Right cardiac atrium (tissue), 5 donors: ENCODE measurements at places on chromosomes 3 and 15. TPM values are rescaled to one million over a fixed set of nuclear protein-coding genes. Genes with fewer than 3 reads are reported as not detected.

GRCh38 chr3:16365491-16366128, 100.6 kb downstream of the OXNAD1 start:
- DNase-seq: no peak

- no peak for DNase-seq
These were observed 26.9 kb downstream of the STOML1 start for GRCh38 chr15:73965094-73965757.

- no peak for DNase-seq
These were observed 263.2 kb downstream of the CNTN3 start for GRCh38 chr3:74351213-74351612.

- DNase-seq: no peak
These were observed 102.2 kb downstream of the DLG1 start for GRCh38 chr3:197196192-197196591.

DNA sequence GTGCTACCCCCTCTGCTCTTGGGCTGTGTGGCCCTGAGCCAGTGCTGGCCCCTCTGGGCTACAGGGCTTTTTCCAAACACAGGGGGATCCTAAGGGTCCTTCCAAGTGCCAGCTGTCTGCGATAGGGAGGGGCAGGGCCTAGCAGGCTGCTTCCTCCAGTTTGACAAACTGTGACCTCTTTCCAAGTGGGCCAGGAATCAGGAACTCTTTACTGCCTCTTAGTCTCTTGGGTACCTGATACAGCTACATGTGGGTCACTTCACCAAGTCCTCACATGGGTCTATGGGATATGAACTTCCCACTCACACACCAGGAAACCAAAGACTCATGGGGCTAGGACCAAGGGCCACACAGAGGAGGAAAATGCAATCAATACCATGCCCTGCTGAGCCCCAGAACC, 25.4 kb downstream of the SEC61A1 start:
- DNase-seq: no peak

- no peak for DNase-seq
These were observed 136.6 kb upstream of the TP63 start for GRCh38 chr3:189494632-189495031.

- DNase-seq: no peak
These were observed 458 bp upstream of the STAC start for GRCh38 chr3:36379872-36380220.

GRCh38 chr3:69579306-69580041, 159.8 kb upstream of the MITF start:
- DNase-seq: no peak

GRCh38 chr3:151479452-151479851, 18.6 kb upstream of the IGSF10 start:
- DNase-seq: no peak

DNA sequence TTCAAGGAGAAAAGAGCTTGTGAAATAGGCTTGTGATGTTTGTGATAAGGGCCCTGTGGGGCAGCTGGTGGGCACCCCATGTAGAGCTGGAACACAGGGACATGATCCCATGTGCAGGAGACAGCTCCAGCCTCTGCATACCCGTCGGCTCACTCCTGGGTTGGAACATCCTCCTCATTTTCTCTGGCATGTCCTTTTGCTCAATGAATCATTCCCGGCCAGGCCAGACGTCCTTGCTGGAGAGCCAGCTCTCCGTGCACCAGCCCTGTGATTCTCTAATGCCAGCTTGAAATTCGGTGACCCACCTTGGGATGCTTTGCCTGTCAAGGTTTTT, 77.3 kb downstream of the SMAD3 start:
- DNase-seq: peak; percentile 58

DNA sequence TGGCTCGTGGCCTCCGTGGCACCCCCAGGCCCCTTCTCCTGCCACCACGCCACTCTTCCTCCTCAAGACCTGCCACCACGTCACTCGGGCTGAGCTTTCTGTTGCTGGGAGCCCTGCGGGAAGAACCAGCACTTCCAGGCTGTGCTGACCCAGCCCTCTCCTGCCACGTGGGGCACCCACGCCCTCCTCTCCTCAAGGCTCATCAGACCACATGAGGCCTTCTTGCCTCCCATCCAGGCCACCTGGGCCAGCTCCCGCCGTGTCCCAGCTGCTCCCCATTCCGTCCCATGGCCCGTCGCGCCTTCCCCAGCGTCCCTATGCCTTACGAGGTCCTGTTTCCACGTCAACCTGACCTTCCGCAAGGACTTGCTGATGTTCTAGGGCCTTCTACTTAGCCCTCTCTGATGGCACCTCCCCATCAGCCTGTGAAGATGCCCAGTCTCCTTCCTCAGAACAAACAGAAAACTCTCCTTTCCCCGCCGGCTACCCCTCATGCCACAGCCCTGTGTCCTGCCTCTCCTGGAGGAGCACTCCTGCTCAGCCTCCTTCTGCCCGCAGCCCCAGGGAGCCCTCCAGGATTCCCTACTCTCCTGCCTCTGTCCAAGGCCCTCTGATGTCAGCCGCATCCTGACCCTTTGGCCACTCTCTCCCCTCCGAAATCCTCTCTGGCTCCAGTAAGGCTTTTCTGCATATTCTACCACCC, 71.1 kb upstream of the BLM start:
- DNase-seq: peak; percentile 45

DNA sequence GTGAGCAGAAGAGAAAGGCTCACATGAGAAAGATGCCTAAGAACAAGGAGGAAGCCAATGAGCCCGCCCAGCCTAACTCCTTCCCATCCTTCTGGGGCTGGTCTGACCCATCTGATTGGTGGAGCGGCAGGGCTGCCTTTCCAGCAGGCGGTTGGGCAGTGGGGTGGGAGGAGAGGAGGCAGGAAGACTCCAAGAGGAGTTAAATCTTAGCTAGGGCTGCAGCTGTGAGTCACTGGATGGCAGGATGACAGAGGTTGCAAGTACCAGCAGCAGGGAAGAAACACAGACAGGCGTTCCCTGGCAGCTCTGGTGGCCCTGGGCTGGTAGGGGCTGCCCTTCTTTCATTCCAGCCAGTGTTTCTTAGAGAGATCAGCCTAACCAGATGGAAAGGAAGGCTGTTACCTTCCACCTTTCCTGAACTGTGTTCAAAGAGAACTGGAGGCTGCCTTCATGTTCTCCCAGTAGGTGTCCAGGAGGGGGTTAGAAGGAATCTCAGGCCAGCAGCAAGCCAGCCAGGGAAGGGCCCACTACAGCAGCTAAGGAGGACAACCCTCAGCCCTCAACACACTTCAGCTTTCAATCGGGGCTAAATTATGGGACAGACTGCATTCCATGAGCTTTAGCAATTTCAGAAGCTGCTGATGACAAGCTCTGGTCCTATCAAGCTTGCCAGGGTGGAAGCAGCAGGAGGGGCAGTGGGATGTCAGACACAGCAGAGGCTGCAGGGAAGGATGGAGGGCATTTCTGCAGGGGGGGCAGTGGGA, 50.3 kb downstream of the CHSY1 start:
- peak; percentile 96 for DNase-seq

DNA sequence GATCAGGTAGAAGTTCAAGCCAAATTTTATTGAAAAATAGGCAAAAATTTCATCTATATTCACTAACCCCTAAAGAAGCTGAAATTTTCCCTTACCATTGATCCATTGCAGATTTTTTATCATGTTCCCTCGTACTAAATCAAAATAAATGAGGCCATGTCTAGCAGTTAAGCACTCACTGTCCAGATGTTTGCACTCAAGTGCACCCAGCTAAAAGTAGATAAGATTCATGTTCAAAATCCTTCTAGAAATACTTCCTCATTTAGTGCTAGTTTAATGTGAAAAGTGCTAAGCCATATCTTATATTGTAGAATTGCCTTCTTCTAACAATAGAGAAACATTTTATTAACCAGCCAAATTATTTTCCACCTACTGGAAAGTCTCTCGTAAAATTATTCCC, 164.7 kb upstream of the UBE2E2 start:
- DNase-seq: no peak

DNA sequence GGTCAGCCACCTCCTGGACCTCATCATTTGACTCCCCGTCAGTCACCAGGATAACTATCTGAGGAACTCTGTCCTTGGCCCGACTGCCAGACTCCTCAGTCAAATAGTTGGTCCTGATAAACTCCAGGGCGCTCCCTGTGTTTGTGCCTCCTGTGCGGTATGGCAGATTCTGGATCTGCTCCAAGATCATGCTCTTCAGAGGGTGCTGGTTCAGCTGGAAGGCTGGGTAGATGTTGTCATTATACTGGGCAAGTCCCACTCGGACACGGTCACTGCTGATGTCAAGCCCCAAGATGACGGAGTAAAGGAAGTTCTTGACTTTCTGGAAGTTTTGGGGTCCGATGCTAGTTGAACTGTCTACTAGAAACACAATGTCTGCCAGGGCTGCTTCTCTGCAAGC, 31.1 kb upstream of the CAPN7 start:
- no peak for DNase-seq

DNA sequence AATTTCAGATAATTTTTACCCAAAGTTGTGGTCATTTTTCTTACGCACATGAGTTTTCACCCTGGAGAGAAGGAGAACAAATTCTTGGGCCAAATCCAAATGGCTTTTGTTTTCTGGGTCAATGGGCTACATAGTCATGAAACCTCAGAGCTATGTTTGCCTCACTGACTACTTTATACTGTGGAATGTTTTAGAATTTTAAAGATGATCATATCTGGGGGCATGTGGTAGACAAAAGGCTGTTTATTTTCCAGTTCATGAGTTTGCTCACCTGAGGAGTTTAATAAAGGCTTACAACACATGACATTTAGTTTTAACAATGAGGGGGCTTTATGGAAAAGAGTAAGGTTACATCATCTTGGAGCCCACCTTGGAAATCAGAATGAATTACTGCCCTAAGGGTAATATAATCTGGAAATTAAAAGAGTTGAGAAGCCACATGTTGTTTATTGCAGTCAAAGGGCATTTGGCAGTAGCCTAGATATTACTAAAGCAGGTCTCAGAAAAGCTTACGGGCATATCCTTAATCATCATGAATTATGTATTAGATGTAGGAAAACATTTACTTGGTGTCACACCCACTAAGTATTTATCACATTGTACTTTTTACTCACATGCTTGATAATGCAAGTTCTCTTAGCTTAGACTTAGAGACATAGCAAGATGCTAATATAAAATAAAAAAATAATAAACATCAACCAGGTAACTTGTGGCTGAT, 466.1 kb downstream of the EDEM1 start:
- no peak for DNase-seq

DNA sequence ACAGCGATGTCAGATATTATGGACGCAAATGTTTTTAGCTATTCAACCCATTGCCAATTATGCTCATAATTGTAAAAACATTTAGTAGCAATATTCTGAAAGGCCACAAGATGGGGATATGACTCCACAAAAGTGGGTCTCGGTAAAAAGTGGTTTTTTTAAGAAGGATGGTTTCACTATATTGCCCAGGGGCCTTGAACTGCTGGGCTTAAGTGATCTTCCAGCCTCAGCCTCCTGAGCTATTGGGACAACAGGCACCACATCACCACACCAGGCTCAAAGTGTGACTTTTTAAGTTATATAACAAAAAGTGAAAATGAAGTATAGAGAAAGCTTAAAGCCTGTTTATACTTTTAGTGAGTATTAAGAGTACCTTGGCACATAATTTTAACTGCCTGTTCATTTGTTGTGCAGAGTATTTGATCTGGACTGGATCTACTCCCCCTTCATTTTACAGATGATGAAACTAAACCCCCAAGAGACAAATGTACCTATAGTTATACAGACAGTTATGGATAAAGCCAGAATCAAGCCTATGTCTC, 9.4 kb downstream of the NAA50 start:
- DNase-seq: no peak

DNA sequence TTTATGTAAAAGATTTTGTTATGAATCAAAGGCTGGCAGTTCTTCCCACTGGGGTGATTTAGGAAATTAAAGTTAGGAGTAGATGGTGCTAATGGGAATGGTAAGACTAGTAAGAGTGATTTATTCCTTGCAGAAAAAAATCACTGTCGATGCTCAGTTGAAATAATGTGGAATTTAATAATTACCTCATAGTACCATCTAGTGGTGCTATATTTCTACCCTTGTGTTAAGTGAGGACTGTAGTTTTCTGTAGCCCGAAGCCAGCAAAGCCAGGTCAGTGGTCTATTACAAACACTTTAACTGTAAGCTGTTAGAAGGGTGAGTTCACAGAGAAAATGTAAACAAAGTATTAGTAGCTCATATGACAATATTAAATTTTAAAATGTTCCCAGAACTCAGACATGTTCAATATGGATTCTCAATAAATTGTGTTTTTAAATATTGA, 39.5 kb upstream of the GOLGA8J start:
- DNase-seq: no peak

GRCh38 chr3:119468041-119468440, 722 bp upstream of the POGLUT1 start:
- no peak for DNase-seq

DNA sequence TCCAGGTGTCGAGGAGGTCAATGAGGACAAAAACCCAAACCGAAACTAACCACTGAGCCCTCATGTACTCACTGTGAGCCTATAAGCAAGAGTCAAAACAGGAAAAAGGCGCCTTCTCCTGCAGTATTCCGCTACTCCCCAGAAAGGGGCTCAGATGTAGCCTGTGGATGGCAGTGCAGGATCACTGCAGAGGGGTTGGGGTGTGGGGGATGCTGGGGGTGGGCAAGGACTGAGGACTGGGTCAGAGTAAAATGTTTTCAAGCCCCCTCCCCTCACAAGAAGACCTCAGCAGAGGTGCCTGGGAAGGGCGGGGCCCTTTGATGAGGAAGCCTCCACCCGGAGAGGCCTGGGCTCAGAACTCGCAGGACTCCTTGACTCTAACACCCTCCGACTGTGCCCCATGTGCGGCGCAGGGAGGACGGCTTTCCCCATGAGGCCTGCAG, 170.1 kb downstream of the OSBPL10 start:
- no peak for DNase-seq

DNA sequence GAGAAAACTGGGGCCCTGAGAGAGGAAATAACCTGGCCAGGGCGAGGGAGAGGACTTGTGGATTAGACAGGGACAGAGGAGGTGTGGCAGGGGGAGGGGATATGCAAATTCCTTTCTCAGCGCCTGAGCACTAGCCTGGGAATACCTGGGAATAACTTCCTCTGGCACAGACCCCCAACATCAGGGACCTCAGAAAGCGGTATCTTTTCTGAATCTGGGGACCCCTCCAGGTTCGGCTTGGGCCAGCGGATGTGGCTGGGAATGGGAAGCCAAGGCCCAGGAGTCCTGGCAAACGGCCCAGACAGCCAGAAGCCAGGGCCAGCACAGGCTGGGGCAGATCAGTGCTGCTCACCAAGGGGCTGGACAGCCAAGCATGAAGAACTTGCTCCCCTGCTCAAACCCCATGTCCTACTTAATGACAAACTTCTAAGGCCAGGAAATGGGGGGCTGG, 9.2 kb upstream of the ACSBG1 start:
- peak; percentile 61 for DNase-seq

The PAQR9 gene
- total RNA-seq: 8.2 TPM

The ACKR2 gene
- 2.4 TPM for total RNA-seq

The CPN2 gene
- not detected for total RNA-seq

The GPR171 gene
- total RNA-seq: 0.39 TPM

The CLDN18 gene
- total RNA-seq: 0.26 TPM

The TEX55 gene
- not detected for total RNA-seq

The HAPLN3 gene
- 1.6 TPM for total RNA-seq

The TP63 gene
- 0.56 TPM for total RNA-seq
